Central memory CD8-positive, alpha-beta T cell (primary cell): ENCODE measurements at places on chromosomes 1 and 21.

DNA sequence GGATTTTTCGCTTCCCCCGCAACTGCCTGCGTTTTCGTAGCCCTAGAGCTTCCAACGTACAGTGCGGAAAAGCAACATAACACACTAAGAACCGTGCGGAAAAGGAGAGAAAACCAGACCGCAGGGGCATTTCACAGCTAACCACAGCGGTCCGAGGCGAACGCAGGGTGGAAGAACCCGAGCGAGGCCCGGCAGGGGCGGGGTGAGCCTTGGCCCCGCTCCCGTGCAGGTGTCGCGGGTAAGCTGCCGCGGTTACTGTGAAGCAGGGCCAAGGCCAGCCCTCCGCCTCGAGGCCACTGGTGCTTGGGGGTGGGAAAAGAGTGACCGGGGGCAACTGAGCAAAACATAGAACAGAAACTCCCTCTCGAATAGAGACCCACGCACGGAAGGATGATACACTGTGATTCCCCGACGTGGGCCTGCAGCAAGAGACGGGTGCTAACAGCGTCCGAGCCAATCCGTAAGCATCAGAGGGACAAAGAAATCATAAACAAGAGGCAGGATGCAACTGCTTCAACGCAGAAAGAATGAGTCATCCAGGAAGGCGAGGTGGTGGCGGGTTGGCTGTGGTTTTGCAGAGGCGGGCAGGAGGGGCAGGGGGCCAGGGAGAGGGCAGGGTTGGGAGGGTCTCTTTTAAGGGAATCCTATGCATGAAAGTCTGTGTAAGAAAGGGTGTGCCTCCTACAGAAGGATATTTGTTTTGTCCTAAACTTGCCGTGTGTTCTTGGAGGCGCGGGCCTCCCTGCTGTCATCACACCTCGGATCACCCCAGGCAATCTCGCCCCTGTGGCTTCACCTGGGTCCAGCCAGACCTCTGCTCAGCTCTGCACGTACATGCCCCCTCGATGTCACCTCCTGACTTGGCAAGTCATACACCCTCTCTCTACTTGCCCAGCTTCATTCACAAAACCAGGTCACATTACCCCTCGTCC is 7.3 kb downstream of the GNG4 start:
- peaks cover 8% of the 10 kb centered on the region for H3K36me3 ChIP-seq
- peaks cover 15% of the 10 kb centered on the region for H3K27me3 ChIP-seq
- peak; percentile 70 for DNase-seq
- peaks cover 23% of the 10 kb centered on the region for H3K4me1 ChIP-seq

DNA sequence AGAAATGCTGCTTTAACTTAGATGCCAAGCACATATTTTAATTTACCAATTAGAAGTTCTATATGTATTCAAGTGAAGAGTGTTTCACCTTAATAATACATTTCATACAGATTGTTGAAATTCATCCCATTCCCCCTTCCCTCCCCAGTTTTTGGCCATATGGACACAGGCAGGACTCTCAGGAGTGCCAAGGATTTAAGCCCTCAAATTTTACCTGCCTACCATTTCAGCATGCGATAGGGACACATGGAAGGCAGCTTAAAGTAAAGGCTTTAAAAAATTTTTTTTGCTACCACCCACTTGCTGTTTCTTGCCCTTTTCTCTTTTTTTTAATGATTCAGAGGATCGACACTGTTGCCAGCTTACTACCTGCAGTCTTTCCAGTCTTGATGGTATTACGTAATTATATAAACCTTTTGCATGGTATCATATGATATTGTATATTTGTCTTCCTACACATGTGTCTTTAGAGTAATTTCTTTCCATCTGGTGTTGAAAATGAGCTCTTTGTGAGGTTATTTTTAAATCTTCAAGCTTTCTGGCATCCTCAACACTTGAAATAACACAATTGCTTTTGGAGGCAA is 7.0 kb downstream of the EPB41 start:
- H3K27me3 ChIP-seq = no peaks in the 10 kb centered on the region
- no peak overlapping the region for H3K4me3 ChIP-seq
- peaks cover 7% of the 10 kb centered on the region for H3K36me3 ChIP-seq
- H3K4me1 ChIP-seq = peaks cover 70% of the 10 kb centered on the region
- DNase-seq = no peak
- H3K27ac ChIP-seq = no peak overlapping the region

- no peak overlapping the region for H3K27ac ChIP-seq
- DNase-seq = no peak
- H3K27me3 ChIP-seq = peaks cover 59% of the 10 kb centered on the region
- H3K4me3 ChIP-seq = no peak overlapping the region
- no peaks in the 10 kb centered on the region for H3K4me1 ChIP-seq
- no peaks in the 10 kb centered on the region for H3K36me3 ChIP-seq
Measured at GRCh38 chr1:175137369-175137768, 55.2 kb downstream of the KIAA0040 start.

- H3K4me3 ChIP-seq = no peak overlapping the region
- peaks cover 32% of the 10 kb centered on the region for H3K36me3 ChIP-seq
- DNase-seq = no peak
- peaks cover 69% of the 10 kb centered on the region for H3K4me1 ChIP-seq
- peak overlapping the region; percentile 75 for H3K27ac ChIP-seq
Measured at GRCh38 chr1:1869469-1869868, 21.4 kb downstream of the GNB1 start.

DNA sequence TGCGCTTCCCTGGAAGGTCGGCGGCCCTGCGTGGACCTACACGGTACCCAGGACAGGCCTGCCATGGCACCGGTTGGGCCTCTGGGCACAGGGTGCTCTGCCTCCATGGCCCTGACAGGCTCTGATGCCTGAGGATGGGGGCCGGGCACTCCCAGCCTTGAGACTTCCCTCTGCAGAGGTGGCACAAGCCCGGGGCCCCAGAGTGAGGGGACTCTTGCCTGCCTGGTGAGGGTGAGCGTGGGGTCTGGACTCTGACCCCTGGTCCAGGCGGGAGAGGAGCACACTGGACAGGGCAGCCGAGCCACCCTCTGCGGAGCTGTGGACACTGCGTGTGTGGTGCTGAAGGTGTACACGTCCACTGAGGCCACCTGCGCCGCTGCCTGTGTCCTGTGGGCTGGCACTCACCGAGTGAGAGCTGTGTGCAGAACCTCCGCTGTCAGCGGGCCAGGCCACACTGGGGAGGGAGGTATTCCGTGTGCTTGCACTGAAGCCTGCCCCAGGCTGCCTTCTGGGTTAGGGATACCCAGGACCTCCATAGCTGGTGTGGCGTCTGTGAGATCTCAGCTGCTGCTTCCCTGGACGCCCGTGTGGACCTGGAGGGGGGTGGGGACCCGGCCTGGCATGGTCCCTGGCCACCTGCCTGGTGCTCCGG is 10.4 kb downstream of the SKI start:
- H3K27me3 ChIP-seq = no peaks in the 10 kb centered on the region
- DNase-seq = no peak
- H3K4me1 ChIP-seq = peaks cover 70% of the 10 kb centered on the region
- H3K27ac ChIP-seq = peak overlapping the region; percentile 84

DNA sequence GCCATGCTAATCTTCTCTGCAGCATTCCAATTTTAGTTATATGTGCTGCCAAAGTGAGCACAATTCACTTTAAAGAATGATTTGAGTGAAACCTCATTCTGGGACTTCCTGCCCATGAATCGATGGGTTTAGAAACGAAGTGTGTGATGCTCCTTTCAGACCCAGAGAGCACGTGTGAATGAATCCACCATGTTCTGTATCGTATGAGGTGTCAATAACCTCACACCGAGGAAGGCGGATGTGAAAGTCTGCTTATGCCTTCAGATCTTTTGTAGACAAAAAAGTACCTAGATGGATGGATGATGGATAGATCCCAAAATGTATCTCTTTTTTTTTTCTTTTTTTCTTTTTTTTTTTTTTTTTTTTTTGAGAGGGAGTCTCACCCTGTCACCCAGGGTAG is 13.8 kb downstream of the UBASH3A start:
- H3K4me3 ChIP-seq = no peak overlapping the region
- H3K27me3 ChIP-seq = no peaks in the 10 kb centered on the region
- peaks cover 79% of the 10 kb centered on the region for H3K36me3 ChIP-seq
- peak overlapping the region; percentile 74 for H3K27ac ChIP-seq

DNA sequence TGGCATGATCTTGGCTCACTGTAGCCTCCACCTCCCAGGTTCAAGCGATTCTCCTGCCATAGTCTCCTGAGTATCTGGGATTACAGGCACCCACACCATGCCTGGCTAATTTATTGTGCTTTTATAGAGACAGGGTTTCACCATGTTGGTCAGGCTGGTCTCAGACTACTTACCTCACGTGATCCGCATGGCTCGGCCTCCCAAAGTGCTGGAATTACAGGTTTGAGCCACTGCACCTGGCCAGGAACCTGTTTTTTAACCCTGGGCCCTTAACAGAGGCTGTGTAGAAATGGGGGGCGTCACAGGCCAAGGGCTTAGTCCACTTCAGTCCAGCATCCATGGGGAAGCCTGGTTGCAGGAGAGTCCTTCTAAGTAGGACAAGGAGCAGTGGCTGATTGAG is 9.3 kb downstream of the FBLIM1 start:
- H3K4me1 ChIP-seq = no peaks in the 10 kb centered on the region
- H3K36me3 ChIP-seq = peaks cover 2% of the 10 kb centered on the region
- peaks cover 62% of the 10 kb centered on the region for H3K27me3 ChIP-seq
- H3K4me3 ChIP-seq = no peak overlapping the region
